CD4-positive, alpha-beta T cell treated with Interleukin-4 for 1 hour (primary cell): ENCODE measurements at places on chromosomes 3 and 15.

- no peak for DNase-seq
Observed at GRCh38 chr3:12046406-12046805, 42.2 kb downstream of the SYN2 start.

- no peak for DNase-seq
Observed at GRCh38 chr3:155428563-155428962, 135.1 kb upstream of the STRIT1 start.

- no peak for DNase-seq
Observed at GRCh38 chr3:195732940-195733339, 12.2 kb downstream of the MUC20 start.

- no peak for DNase-seq
Observed at GRCh38 chr3:62374341-62375218, 1.2 kb upstream of the FEZF2 start.

DNA sequence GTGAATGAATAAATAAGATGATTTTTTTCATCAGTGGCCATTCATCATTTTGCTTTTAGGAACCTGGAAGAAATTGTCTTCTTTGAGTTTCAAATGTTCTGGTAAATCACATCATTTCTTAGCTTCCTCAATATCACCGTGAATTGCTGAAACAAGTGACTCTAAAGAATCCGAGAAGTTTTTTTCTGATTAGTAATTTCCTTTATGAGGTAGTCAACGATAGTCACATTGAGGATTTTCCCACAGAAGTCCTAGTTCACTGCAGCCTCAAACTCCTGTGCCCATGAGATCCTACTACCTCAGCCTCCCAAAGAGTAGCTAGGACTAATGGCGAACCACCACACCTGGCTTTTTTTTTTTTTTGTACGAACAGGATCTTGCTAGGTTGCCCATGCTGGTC lies 3.6 kb upstream of the TMPRSS7 start:
- no peak for DNase-seq

- DNase-seq: no peak
Observed at GRCh38 chr15:31300208-31300661, 26.4 kb upstream of the KLF13 start.

GRCh38 chr15:51776952-51777569 lies 25.7 kb downstream of the TMOD2 start:
- peak; percentile 74 for DNase-seq

DNA sequence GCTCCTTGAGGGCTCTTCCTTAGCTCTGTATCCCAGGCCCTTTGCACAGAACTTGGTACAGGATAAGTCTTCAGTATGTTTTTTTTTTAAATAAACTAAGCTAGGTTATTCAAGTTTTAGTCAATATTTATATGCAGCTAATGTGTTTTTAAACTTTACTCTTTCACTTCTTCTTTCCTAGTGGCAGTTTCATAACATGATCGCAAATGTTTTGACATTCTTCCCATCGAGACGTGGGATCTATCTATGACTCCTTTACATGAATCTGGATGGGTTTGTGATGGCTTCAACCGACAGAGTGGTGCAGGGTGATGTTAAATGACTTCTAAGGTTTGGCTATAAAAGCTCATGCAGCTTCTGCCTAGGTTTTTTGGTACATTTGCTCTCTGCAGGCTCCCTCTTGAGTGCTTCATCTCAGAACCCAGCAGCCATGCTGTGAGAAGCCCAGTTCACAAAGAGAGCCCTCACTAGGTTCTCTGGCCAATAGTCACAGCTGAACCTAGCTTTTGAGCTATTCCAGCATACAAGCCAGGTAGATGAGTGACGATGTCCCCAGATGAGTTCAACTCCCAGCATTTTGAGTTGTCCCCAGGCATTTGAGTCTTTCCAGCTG lies 13.5 kb upstream of the MECOM start:
- DNase-seq: no peak

- DNase-seq: no peak
Observed at GRCh38 chr3:39378957-39379777, 4.0 kb upstream of the SLC25A38 start.

DNA sequence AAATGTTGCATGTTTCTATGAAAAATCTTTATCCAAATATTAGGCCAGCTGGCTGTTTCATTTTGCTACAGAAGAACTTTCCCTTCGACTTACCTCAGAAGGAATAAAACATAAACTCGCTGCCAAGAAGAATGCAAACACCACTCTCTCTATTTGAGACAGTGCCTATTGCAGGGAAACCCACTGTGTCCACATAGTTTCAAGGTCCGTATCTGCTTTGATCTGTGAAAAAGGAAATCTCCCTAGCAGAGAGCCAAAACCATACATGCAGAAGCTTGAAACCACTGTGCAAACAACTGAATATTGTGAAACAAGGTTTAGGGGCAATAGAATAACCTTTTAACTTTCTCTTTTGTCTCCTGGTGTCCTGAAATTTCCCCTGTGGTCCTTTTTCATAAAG lies 35.0 kb upstream of the CAPN7 start:
- no peak for DNase-seq

DNA sequence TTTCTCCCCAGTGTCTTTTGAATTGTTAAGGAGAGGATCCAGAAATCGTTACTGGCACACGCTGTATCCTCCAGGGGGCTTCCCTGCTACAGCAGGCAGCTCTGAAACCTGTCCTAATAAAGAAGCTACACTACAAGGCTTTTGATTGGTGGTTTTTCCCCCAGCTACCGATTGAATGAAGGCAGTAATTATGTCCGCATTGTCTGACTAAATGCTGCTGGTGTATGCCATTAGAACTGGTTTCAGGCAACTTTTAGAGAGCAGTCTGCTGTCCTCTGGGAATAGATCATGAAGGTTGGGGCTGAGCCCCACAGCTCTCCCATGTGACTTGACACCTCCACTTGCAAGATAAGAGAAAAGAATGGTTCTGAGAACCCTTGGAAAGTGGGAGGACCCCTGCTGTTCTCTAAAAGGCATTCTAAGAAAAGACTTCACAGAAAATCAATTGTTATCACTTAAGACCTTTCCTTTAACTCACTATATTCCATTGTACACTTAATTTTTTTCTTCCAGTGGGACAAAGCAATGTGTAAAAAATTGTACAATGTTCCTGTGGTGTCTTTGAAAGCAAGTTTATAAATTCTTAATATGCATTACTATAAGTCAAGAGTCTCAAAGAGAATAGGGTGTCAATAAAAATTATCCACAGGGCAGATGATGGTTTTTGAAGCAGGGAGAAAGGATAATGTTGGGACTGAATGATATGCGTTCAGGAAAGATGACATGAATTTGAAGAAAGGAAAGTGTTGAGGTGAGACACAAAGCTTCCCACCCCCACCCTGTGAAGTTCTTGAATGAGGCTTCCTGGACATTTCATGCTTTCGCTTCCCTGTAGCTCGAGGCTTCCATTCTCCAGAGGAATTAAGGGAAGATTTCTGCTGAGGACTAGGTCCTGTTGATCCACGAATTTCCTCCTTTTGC lies 53.0 kb upstream of the DAZL start:
- no peak for DNase-seq

DNA sequence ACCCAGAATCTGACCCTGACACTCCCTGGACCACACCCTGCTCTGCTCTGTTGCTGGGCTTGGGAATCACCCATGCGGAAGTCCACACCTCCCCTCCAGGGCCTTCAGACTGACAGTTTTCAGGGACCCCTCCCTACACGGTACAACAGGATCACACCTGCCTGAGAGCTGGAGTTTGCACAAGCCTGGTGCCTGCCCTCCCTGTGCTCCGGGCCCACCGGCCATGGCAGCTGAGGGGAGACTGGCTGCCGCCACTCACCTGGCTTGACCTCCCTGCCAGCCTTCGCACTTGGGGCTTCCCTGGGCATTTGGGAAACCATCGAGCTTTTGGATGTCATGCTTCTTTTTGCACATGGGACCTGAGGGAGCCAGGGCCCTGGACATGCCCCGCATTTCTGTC lies 95.9 kb upstream of the ANKRD34C start:
- DNase-seq: no peak

DNA sequence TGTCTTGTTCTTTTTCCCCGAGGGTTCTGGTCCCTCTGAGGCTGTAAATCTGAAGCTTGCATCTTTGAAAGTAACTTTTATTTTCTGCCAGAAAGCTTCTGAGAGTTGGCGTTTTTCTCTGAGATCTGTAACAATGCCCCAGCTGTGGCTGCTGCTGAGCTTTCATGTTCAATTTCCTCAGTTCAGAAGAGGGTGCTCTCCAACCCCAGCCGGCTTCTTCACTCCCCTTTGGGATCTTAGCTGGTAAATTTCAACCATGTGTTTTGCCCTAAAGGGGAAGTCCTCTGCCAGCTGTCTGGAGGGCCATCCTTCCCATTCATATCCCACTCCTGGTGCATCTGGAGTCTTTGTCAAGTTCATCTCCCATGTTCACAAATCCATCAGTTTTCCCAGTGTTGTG lies 18.3 kb upstream of the CFAP100 start:
- no peak for DNase-seq

DNA sequence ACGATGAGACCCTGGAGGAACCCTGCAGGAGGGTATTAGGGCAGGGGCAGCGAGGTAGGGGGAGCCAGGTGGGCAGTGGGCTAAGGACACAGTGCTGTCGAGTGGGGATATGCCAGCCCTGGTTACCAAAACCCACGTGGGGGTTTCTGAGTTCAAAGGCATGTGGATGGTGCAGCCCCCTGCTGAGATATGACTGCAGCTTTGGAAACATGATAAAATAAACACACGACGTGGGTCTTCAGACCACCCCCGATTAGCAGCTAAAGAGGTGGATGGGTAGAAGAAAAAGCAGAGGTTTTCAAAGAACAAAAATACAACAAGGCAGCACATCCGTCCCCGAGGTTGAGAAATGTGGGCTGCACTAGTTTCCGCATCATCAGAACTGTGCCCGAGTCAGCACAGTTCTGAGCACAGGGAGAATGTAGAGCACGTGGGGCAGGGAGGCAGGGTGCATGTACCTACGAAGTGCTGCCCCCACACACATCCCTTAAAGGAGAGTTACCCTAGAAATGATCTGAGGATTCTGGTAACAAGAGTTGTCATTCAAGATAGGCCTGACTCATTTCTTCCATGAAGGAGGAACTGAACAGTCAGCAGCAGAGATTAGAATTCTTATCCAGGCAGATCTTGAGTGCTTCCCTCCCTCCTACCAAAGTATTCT lies 121.3 kb downstream of the RPLP1 start:
- no peak for DNase-seq

DNA sequence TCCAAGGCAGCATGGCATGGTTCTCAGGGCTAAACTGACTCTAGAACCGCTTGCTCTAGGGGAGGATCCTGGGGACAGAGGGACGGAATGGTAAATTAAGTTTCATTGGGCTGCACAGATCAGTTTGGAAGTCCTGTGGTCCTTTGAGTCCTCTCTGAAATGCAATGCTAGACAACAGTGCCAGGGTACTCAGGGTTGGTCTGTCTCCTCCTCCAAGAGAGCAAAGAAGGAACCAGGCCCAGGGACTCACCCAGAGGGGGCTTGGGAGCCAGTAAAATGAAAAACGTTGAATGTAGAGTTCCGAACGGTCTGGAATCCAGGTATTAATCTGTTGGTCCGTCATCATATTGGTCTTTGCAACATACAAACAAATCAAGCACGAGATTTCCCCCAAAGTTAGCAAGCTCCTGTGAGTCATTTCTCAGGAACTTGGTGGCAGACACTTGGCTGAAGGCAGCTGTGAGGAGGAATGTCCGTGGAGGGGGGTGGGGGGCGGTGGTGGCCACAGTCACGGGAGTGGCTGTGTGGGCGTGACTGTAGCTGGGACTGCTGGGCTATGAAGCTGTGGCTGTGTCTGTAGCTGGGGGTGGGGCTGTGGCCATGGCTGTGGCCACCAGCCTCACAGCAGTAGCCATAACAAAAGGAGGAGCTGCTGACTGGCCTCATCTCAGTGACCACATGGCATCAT lies 361.0 kb downstream of the SHQ1 start:
- peak; percentile 75 for DNase-seq

GRCh38 chr3:45631486-45631885 lies 36.9 kb downstream of the LIMD1 start:
- peak; percentile 34 for DNase-seq

GRCh38 chr15:81308260-81308659 lies 15.7 kb downstream of the STARD5 start:
- DNase-seq: no peak

DNA sequence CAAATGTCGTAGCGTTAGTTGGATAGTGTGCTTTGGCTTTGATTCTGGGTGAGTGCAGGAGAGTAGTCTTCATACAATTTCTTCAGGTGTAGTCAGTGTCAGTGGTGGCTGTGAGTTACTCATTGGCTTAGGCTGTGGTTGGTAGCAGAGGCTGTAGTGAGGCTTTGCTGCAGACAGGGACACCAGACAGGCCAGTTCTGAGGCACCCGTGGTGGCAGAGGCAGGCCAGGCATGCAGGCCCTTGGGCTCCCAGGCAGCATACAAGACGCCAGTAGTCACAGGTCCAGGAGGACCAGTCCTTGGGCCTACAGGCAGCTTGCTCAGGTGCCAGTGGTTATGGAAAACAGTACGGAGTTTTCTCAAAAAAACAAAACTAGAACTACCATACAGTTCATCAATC lies 61.3 kb downstream of the DMXL2 start:
- DNase-seq: no peak

GRCh38 chr15:97678656-97679055 lies 281.8 kb upstream of the ARRDC4 start:
- no peak for DNase-seq

- DNase-seq: no peak
Observed at GRCh38 chr3:133092681-133093080, 54.5 kb downstream of the TMEM108 start.

- DNase-seq: no peak
Observed at GRCh38 chr3:113898892-113899291, 48.9 kb upstream of the ZDHHC23 start.

DNA sequence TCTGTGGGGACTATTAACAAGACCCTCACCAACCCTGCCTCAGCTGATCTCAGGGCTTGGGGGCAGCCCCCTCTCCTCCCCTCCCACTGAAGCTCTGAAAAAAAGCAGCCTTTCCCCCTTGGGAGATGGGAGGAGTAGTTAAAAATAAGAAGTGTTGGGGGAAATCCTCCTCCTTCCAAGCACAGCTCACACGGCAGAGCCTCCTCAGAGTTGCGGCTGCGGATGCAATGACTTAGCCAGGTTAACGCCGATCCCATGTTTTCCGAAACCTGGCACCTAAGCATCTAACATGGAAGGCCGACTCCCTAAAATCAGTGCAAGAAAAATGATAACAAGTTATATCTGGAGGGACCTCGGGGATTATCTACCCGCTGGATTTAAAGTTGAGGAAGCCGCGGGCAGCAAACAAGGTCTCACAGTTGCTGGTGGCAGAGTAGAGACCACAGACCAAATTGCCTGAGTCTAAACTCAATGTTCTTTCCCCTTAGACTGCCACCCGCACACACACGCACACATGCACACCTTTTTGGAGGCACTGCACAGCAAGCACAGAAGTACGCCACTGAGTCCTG lies 1.1 kb upstream of the TPM1 start:
- no peak for DNase-seq

GRCh38 chr3:28322464-28322863 lies 26.1 kb upstream of the ZCWPW2 start:
- no peak for DNase-seq

GRCh38 chr15:58227706-58228543 lies 89.7 kb downstream of the AQP9 start:
- peak; percentile 63 for DNase-seq
